ENCODE measurements at places on chromosomes 6 and 20.

DNA sequence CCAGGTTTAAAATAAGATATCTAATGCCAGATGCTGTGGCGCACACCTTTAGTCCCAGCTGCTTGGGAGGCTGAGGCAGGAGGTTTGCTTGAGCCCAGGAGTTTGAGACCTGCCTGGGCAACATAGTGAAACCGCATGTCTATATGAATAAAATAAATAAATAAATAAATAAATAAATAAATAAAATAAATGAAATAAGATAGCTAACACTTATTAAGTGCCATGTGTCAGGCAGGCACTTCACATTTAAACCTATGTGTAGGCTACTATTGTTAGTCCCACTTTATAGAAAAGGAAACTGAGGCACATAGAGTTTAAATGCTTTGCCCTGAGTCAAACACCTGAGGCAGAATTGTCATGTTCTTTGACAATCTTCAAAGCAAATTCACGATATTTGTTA lies 32.9 kb upstream of the RREB1 start:
- no peak for DNase-seq

DNA sequence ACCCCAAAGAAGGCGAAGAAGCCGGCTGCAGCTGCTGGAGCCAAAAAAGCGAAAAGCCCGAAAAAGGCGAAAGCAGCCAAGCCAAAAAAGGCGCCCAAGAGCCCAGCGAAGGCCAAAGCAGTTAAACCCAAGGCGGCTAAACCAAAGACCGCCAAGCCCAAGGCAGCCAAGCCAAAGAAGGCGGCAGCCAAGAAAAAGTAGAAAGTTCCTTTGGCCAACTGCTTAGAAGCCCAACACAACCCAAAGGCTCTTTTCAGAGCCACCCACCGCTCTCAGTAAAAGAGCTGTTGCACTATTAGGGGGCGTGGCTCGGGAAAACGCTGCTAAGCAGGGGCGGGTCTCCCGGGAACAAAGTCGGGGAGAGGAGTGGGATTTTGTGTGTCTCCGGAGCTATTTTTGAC lies 69.6 kb downstream of the HFE start:
- DNase-seq = no peak

- DNase-seq = no peak
These were observed 23.1 kb upstream of the TMEM242 start for GRCh38 chr6:157346373-157346772.

- no peak for DNase-seq
These were observed 196.3 kb upstream of the FUT9 start for GRCh38 chr6:95819461-95819860.

DNA sequence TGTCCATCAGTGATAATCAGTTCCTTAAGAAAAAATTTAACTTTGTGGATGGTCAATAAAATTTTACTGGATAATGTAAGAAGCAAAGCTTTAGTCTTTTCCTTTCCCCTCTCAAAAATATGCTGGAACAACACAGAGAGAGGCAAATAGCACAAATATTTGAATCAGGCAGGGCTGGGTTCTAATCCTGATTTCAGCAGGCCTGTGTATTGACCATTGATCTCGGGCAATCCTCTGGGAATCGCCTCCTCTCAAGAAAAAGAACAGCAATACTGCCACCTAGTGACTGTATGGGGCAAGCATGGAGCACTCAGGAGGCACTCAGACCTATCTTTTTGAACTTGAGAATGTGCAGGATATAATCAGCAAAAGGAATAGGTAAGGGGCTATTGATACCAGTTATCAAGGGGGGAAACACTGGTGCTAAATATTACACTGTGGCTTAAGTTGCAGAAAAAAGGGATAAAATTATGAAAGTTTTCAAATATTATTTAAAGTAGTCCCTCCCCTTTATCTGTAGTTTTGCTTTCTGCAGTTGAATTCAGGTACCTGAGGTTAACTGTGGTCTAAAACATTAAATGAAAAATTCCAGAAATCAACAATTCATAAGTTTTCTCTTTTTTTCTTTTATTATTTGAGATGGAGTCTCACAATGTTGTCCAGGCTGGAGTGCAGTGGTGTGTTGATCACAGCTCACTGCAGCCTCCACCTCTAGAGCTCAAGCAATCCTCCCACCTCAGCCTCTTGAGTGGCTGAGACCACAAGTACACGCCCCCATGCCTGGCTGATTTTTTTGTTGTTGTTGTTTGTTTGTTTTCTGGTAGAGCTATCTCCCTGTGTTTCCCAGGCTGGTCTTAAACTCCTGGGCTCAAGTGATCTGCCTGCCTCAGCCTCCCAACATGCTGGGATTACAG lies 91.8 kb upstream of the NHSL1 start:
- no peak for DNase-seq

GRCh38 chr6:170050591-170051041 lies 240.3 kb downstream of the DLL1 start:
- no peak for DNase-seq

- no peak for DNase-seq
These were observed 5.5 kb upstream of the SOX4 start for GRCh38 chr6:21587961-21588480.

All from GOT3 (cell line).